Glutamatergic neuron (in vitro differentiated cells): ENCODE measurements at places on chromosomes 1 and 21. TPM values are rescaled to one million over a fixed set of nuclear protein-coding genes. Genes with fewer than 3 reads are reported as not detected.

DNA sequence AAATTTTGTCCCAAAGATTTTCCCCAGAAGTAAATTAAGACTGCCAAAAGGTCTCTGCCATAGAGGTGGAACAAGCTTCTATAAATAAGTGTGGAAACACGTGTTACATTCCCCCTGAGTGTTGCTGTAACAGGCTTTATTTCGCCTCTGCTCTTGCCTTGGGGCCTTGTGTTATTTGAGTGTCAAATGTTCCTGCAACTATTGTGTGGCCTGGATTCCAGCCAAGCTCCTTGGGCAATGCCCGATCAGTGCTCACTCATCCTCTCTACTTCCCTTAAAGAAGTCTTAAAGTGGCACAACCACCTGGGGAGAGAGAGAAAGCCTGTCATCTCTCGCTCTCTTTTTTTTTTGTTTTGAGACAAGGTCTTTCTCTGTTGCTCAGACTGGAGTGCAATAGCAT, 156.7 kb downstream of the NR5A2 start:
- peaks cover 12% of the 10 kb centered on the region for H3K36me3 ChIP-seq
- H3K27me3 ChIP-seq: peaks cover 2% of the 10 kb centered on the region
- DNase-seq: no peak
- peaks cover 1% of the 10 kb centered on the region for H3K4me1 ChIP-seq
- H3K27ac ChIP-seq: no peak overlapping the region

DNA sequence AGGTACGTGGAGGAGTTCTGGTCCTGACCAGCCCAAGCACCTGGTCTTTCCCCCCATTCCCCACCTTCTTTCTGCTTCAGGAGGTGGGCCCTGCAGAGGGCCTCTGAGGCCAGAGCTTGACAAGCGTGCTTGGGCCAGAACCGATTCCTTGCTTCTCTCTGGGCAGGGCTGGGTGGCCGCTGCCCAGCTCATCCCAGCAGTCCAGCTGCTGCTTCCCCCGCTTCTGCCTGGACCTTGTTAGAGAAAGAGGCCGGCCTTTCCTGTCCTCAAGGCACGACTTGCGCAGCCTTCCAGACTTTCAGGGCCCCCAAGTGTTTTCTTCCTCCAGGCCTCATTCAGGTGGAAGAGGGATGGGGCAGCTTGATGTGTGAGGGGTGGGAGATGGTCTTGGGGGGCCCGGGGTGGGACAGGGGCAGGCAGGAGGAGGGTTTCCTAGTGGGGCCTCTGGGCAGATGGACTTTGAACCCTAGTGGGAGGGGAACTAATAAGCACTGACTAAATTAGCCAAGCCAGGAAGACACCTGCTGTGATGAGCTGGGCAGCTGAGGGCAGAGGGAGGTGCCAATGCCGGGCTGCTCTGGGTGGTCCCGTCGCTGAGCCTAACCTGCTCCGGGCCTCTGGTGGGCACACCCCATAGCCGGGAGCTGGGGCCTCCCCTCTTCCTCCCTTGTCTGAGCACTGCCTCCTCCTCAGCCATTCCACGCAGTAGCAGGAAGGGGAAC, 36.5 kb downstream of the ARHGEF10L start:
- no peak overlapping the region for H3K27ac ChIP-seq
- peaks cover 35% of the 10 kb centered on the region for H3K4me1 ChIP-seq
- peaks cover 7% of the 10 kb centered on the region for H3K27me3 ChIP-seq
- H3K36me3 ChIP-seq: no peaks in the 10 kb centered on the region

GRCh38 chr1:210691039-210691610, 362.4 kb downstream of the HHAT start:
- H3K4me1 ChIP-seq: peaks cover 3% of the 10 kb centered on the region
- H3K36me3 ChIP-seq: no peaks in the 10 kb centered on the region
- no peak overlapping the region for H3K4me3 ChIP-seq
- DNase-seq: no peak
- H3K27me3 ChIP-seq: peaks cover 3% of the 10 kb centered on the region
- H3K27ac ChIP-seq: no peak overlapping the region

- DNase-seq: no peak
- no peaks in the 10 kb centered on the region for H3K36me3 ChIP-seq
- H3K27ac ChIP-seq: no peak overlapping the region
- no peaks in the 10 kb centered on the region for H3K4me1 ChIP-seq
Observed at GRCh38 chr1:88433556-88433955, 250.5 kb upstream of the PKN2 start.

- H3K27ac ChIP-seq: no peak overlapping the region
- H3K36me3 ChIP-seq: no peaks in the 10 kb centered on the region
- no peaks in the 10 kb centered on the region for H3K27me3 ChIP-seq
- H3K4me3 ChIP-seq: no peak overlapping the region
- H3K4me1 ChIP-seq: no peaks in the 10 kb centered on the region
- no peak for DNase-seq
Observed at GRCh38 chr1:177959811-177960515, 9.9 kb downstream of the SEC16B start.

GRCh38 chr1:58922302-58923089, 138.6 kb upstream of the JUN start:
- peaks cover 6% of the 10 kb centered on the region for H3K27me3 ChIP-seq
- H3K27ac ChIP-seq: no peak overlapping the region
- H3K4me3 ChIP-seq: no peak overlapping the region
- no peaks in the 10 kb centered on the region for H3K4me1 ChIP-seq

DNA sequence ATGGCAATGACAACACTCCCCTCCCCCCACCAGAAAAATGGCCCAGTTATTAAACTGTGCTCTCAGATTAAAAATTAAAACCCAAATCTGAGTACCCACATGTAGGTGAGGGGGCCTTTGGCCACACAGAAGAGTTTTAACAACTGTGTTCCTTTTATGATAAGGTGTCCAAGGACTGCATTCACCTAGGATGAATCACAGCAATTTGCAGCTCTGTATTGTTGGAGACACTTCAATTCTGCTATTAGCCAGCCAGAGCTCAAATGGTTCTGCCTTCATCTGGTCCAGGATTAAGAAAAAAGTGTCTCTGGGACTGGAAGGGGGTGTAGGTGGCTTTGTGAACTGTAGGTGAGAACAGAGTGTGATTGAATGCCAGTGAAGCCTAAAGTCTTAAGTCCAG, 43.3 kb upstream of the DIRAS3 start:
- no peak overlapping the region for H3K27ac ChIP-seq
- DNase-seq: no peak
- no peak overlapping the region for H3K4me3 ChIP-seq
- H3K27me3 ChIP-seq: no peaks in the 10 kb centered on the region

- H3K36me3 ChIP-seq: no peaks in the 10 kb centered on the region
- H3K4me1 ChIP-seq: no peaks in the 10 kb centered on the region
- no peak for DNase-seq
- H3K27ac ChIP-seq: no peak overlapping the region
- no peak overlapping the region for H3K4me3 ChIP-seq
Observed at GRCh38 chr1:221635305-221635704, 106.6 kb downstream of the DUSP10 start.

- DNase-seq: no peak
- no peaks in the 10 kb centered on the region for H3K27me3 ChIP-seq
- no peaks in the 10 kb centered on the region for H3K4me1 ChIP-seq
- H3K36me3 ChIP-seq: no peaks in the 10 kb centered on the region
- no peak overlapping the region for H3K27ac ChIP-seq
- H3K4me3 ChIP-seq: no peak overlapping the region
Observed at GRCh38 chr21:20592463-20592862, 405.7 kb upstream of the NCAM2 start.

GRCh38 chr1:175338387-175339135, 146.0 kb upstream of the KIAA0040 start:
- H3K27me3 ChIP-seq: no peaks in the 10 kb centered on the region
- no peak overlapping the region for H3K27ac ChIP-seq
- H3K4me3 ChIP-seq: no peak overlapping the region
- peak; percentile 78 for DNase-seq
- H3K4me1 ChIP-seq: no peaks in the 10 kb centered on the region
- no peaks in the 10 kb centered on the region for H3K36me3 ChIP-seq

GRCh38 chr1:146046664-146047063, 25.1 kb upstream of the HJV start:
- no peaks in the 10 kb centered on the region for H3K36me3 ChIP-seq
- DNase-seq: no peak
- H3K27me3 ChIP-seq: peaks cover 4% of the 10 kb centered on the region
- no peak overlapping the region for H3K27ac ChIP-seq

- no peak overlapping the region for H3K27ac ChIP-seq
- no peak overlapping the region for H3K4me3 ChIP-seq
- no peak for DNase-seq
- H3K27me3 ChIP-seq: peaks cover 5% of the 10 kb centered on the region
Observed at GRCh38 chr1:53473463-53473862, 14.3 kb downstream of the DMRTB1 start.

- H3K27me3 ChIP-seq: peaks cover 12% of the 10 kb centered on the region
- peak overlapping the region; percentile 14 for H3K4me3 ChIP-seq
- no peak for DNase-seq
- peak overlapping the region; percentile 7 for H3K27ac ChIP-seq
Observed at GRCh38 chr1:22875841-22876240, 96.8 kb downstream of the LACTBL1 start.

DNA sequence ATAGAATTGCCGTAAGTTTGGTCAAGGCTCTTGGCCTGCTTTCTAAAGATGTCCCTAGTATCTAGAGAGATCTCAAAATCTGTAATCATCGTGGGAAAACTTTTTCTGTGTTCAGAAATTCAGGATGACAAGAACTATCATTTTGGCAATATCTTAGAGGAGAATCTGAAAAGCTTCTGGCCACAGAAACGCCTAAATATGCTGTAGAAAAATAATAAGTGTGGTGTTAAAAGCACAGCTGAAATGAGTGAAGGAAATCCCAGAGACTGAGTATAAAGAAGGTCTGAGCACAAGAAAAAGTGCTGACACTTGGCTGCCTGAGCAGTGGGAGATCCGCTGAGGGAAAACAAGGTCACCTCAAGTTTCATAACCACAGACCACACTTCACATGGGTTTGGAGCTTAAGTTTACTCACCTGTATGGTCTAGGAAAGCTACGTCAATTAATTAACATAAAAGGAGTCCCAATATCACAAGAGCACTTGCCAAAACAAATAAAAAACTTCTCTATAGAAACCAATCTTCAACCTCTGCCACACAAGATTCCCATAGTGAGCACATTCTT, 235.2 kb upstream of the IRF2BP2 start:
- DNase-seq: no peak
- H3K27me3 ChIP-seq: no peaks in the 10 kb centered on the region
- no peaks in the 10 kb centered on the region for H3K36me3 ChIP-seq
- H3K27ac ChIP-seq: no peak overlapping the region

DNA sequence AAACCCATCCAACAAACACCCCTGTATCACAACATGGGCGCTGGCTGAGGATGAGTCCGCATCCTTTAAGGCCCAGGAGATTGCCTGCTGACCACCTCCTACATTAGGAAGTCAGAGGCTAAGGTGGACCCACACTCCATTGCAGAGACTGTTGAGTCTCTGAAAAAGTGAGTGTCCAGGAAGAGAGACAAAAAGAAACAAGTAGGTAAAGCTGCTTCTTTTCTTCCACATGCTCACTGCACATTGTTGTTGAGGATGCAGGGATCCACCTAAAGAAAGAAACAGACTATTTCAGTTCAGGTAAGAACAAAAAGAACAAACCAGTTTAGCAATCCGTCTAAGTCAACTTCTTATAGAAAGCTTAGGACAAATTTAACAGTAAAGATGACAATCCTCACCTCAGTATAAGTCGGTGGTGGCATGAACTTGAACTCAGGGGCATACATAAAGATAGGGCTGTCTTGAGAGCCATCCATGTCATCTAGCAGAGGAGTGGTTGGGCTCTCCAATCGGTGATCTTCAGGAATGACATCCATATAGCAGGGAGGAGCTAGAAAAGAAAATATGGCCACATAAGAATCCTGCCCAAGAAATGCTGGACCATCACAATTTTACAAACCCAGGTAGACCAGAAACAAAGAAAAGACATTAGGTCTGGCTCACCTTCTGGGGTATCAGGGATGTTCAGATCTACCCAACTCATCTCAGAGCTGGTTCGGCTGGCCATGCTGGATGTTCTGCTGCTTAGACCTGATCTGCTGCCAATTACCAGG, 2.6 kb downstream of the TXNIP start:
- H3K4me1 ChIP-seq: peaks cover 25% of the 10 kb centered on the region
- peaks cover 11% of the 10 kb centered on the region for H3K27me3 ChIP-seq
- no peak for DNase-seq
- no peak overlapping the region for H3K27ac ChIP-seq
- H3K4me3 ChIP-seq: peak overlapping the region; percentile 99

GRCh38 chr1:96962751-96963211, 241.2 kb downstream of the PTBP2 start:
- H3K27ac ChIP-seq: no peak overlapping the region
- no peak for DNase-seq
- peaks cover 5% of the 10 kb centered on the region for H3K4me1 ChIP-seq
- no peak overlapping the region for H3K4me3 ChIP-seq
- H3K36me3 ChIP-seq: no peaks in the 10 kb centered on the region

GRCh38 chr1:67624680-67625079, 60.3 kb upstream of the GADD45A start:
- no peak for DNase-seq
- H3K36me3 ChIP-seq: no peaks in the 10 kb centered on the region
- no peak overlapping the region for H3K4me3 ChIP-seq
- no peaks in the 10 kb centered on the region for H3K4me1 ChIP-seq

- DNase-seq: no peak
- peaks cover 8% of the 10 kb centered on the region for H3K36me3 ChIP-seq
- H3K4me3 ChIP-seq: peak overlapping the region; percentile 39
- H3K27ac ChIP-seq: peak overlapping the region; percentile 60
- peaks cover 26% of the 10 kb centered on the region for H3K4me1 ChIP-seq
- H3K27me3 ChIP-seq: no peaks in the 10 kb centered on the region
Observed at GRCh38 chr21:42540396-42540795, 26.7 kb downstream of the SLC37A1 start.

GRCh38 chr21:15276243-15276642, 211.4 kb upstream of the NRIP1 start:
- H3K4me3 ChIP-seq: no peak overlapping the region
- peaks cover 2% of the 10 kb centered on the region for H3K36me3 ChIP-seq
- H3K4me1 ChIP-seq: peaks cover 3% of the 10 kb centered on the region
- H3K27me3 ChIP-seq: peaks cover under 1% of the 10 kb centered on the region
- H3K27ac ChIP-seq: no peak overlapping the region

DNA sequence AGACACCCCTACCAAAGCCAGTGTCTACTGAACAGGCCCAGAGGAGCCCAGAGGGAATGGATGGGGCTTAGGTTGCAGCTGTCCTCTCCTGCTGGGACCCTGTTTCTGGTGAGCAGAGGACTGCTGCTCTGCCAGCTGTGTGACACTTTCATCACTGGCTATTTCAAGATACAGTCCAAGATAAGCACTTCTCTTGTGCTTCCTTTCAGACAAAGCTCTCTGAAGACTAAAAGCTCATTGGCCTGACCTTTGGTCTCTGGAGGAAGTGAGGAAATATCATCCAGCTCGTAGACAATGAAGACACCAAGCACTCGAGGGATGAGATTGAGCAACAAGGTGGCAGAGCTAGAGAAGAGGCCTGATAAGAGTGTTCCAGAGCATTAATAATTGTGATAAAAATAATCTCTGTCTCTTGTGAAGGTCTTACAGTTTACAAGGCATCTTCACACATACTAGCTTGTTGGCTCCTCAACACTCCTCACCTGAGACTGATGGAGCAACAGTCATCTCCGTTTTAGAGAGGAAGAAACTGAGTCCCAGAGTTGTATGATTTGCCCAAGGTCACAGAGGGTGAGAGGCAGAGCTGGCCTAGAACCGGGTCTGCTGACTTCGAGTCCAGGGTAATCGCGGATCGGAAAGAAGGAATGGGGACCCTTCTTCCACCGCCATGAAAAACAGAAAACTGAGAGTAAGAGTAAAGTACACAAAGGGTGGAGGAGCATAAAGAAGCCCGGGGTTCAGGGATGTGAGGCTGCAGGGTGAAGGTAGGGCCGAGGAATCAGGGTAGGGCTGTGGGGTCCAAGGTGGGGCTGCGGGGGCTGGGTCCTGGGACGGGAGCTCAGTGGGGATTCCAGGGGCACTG, 666 bp downstream of the PAFAH2 start:
- H3K4me3 ChIP-seq: peak overlapping the region; percentile 97
- DNase-seq: peak; percentile 44
- H3K27ac ChIP-seq: peak overlapping the region; percentile 98

Gene MAGOH
- 27.3 TPM for total RNA-seq

Gene FALEC
- not detected for total RNA-seq

Gene OVAAL
- total RNA-seq: not detected

Gene SYNC
- total RNA-seq: 1.1 TPM

Gene TDRD5
- total RNA-seq: not detected
